Muscle of back (tissue), 13 donors: ENCODE measurements at places on chromosomes 5 and 9.
A peak's percentile ranks its signal among the peaks of the same experiment; 100 is the strongest.

- DNase-seq = no peak
These were observed at the start of gene C9orf72 for GRCh38 chr9:27572918-27573633. Gene C9orf72 (minus strand): TSS chr9:27573481. CDS start chr9:27567120, 6,361 bp downstream.

DNA sequence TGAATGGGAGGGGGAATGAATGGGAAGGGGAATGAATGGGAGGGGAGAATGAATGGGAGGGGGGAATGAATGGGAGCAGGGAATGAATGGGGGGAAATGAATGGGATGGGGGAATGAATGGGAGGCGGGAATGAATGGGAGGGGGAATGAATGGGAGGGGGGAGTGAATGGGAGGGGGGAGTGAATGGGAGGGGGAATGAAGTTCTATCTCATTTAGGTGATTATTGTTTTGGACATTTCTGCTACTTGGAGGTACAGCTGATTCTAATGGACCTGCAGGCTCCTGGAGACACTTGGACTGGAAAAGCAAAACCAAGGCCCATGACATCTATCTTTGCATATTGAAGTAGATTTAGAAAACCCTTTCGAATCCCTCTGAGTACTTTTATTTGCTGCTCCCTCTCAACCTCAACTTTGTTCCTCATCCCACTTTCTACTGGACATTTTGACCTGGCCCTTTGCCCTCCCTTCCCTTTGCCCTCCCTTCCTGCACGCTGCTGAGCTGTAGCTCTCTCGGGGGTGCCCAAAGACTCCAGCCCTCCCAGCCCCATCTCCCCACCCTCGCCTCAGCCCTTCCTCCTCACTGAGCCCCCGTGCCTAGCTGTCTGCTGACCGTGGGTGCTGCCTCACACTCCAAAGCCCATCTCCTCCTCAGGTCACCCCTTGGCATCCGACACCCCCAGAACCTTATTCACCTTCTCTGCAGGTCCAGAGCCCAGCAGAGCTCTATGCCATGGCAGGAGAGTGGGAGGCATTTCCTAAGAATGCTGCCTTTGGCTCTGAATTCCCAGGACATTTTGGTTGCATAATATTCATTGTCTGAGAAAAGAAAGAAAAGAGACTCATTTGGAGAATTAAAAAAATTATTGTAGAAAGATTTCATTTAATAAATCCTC lies 19.9 kb upstream of the LPCAT1 start:
- no peak for DNase-seq

DNA sequence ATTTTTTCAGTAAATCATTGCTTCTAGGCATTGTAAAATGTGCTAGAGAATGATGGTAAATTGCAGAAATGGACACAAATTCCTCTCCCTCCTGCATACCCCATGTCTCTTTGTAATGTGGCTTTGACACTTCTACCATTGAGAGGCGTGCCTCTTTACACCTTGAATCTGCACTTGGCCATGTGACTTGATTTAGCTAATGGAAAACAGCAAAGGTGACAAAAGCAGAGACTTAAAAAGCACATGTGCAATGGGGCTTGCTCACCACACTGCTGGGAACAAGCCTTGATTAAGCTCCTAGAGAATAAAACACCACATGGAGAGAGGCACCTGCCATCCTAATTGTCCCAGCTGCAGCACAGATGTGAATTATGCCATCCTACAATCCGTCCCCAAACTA lies 69.9 kb upstream of the NAA35 start:
- no peak for DNase-seq

- no peak for DNase-seq
These were observed 19.7 kb upstream of the SLC6A19 start for GRCh38 chr5:1181451-1182359.

GRCh38 chr5:15215056-15215455 lies 284.9 kb upstream of the FBXL7 start:
- DNase-seq = no peak

DNA sequence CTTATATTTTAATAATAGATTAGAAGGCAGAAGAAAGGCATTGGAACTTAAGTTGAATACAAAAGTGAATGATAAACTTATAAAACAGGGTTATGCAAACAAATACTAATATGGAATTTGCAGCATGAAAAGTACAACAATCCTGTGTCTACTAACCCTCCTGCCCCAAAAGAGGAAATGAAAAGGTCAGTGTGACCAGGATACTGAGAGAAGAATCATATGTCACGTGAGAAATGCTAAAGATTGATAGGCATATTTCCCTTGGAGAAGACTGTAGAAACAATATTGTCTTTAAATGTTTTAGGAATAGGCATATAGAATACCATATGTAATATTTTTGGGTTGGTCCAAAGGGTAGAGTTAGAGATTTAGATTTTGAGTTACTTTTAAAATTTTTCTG lies 3.8 kb downstream of the WDR36 start:
- no peak for DNase-seq

- no peak for DNase-seq
These were observed 153.1 kb downstream of the DROSHA start for GRCh38 chr5:31378838-31379237.

GRCh38 chr9:126377536-126377935 lies 50.9 kb downstream of the MVB12B start:
- no peak for DNase-seq

DNA sequence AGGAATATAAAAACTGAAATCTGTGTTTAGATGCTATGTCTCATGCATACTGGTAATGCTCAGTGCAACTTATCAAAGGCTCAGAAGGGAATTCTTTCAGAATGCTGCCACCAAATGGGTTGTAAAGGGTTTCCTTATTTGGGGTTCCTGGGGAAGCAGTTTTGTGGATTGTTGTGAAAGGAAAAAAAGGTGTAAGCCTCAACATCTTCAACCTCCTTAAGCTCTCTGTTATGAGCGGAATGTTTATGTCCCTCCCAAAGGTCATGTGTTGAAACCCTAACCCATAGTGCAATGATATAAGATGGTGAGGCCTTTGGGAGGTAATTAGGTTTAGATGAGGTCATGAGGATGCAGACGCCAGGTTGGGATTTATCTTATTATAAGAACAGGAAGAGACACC lies 41.6 kb downstream of the GNA14 start:
- DNase-seq = no peak

DNA sequence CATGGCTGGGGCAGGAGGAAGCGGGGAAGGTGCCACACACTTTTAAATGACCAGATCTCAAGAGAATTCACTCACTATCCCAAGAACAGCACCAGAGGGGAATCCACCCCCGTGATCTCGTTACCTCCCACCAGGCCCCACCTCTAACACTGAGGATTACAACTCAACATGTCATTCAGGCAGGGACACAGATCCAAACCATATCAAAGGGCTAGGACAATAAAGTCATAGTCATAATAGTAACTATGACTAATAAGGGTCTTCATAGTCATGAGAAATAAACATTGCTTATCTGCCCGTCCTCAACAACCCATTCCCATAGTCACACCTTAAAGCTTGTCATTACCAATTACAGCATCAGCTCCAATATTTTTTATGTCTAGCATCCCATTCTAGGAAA lies 65.3 kb upstream of the SMC2 start:
- DNase-seq = no peak

GRCh38 chr9:75699017-75699416 lies 191.5 kb upstream of the PCSK5 start:
- DNase-seq = no peak

- no peak for DNase-seq
These were observed 30.0 kb upstream of the ARL14EPL start for GRCh38 chr5:116002116-116002906.

- no peak for DNase-seq
These were observed 31.4 kb downstream of the ACTBL2 start for GRCh38 chr5:57450991-57451876.

GRCh38 chr9:19231126-19231903 lies 822 bp downstream of the DENND4C start:
- peak; percentile 25 for DNase-seq

- DNase-seq = no peak
These were observed 166.5 kb upstream of the PHYKPL start for GRCh38 chr5:178398901-178399700.

DNA sequence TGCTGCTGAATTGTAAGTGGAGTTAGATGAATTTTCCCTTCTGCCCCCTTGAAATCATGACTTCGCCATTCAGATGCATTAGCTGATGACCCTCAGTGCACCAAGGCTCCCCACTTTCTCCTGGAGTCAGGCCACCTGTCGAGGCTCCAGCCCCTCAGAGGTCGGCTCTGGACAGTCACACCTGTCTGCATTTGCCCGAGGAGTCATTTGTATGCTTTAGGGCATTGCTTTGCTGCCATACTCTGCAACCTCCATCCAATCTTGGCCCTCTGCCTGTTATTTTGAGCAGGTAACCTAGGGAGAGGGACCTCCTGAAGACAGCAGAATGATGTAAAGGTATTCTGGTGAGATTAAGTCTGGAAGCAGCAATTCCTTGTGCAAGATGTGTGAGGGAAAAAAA lies 144.8 kb downstream of the MACROH2A1 start:
- no peak for DNase-seq

DNA sequence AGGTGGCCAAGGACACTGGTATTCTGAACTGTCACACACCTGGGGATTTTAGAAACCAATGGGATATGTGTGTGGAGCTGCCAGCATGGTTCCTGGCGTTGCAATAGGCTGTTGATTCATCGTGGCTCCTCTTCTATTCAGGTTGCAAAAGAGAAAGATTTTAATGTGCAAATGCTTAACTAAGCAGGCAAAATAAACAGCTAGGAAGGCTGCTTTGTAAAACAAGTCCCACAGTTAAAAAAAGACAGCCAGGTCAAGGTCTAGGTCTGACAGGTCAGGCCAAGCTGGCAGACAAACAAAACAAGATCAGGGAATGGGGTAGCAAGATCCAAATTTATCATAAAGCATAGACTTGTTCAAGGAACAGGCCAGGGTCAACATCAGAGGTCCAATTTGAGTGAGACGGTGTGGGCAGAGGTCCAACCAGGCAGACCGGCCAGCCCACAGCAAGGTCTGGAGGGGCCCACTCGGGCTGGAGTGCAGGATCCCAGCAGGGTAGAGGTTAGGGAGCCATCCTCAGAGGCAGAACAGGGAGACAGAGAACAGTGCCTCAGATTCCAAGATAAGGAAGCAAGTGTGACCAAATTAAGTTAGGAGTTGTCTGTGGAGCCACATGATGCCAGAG lies 45.6 kb downstream of the SUB1 start:
- DNase-seq = no peak

DNA sequence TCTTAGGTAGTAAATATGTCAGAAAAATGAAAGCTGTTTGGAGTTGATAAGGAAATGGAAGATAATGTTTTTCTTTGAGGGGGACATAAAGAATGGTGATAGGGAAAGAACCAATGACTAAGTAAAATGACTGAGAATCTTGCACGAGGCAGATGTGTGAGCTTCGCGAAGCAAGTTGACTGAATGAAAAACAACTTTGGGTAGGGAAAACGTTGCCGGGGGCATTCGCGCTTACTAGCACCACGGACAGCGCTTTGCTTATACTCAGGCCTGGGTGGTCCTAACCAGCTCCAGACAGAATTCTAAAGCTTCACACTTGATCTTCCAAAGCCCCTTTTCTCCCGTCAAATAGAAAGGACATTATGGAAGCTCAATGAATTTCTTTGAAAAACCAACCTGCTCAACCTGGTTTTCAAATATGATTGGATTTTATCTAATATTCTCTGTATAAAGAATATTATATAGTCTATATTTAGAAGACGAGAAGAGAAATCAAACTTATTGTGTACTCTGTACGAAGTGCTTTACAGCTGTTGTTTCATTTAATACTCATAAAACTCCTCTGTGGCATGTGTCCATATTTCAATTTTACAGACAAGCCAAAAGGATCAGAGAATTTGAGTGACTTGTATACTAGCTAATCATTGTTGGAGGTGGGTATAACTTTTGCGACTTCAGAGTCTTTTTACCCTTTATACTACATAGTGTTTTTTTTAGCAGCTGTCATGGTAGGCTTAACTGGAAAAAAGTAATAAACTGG lies 1.9 kb upstream of the CDKN2B start:
- DNase-seq = peak; percentile 72

GRCh38 chr9:71571186-71571585 lies 197.1 kb downstream of the CEMIP2 start:
- DNase-seq = no peak

- DNase-seq = no peak
These were observed 66.4 kb upstream of the ZNF608 start for GRCh38 chr5:124812771-124813358.

GRCh38 chr5:144173766-144174165 lies 3.1 kb downstream of the KCTD16 start:
- no peak for DNase-seq

DNA sequence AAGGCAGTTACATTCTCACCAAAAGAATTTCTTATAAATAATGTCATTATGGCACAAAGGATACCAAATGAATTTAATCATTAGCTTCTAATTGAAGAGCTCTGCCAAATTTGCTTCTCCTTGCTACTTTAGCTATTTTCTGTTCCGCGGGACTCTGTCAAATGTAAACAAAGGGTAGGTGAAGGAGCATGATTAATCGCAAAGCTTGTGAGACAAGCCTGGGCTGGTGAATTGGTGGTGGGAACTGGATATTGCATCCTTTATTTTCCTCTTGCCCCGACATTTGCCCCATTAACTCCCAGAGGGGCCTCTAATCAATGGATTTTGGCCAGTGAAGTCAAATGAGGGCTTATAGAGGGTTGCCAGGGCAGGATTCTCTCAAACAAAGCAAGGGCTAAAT lies 234.2 kb upstream of the RFX3 start:
- no peak for DNase-seq

DNA sequence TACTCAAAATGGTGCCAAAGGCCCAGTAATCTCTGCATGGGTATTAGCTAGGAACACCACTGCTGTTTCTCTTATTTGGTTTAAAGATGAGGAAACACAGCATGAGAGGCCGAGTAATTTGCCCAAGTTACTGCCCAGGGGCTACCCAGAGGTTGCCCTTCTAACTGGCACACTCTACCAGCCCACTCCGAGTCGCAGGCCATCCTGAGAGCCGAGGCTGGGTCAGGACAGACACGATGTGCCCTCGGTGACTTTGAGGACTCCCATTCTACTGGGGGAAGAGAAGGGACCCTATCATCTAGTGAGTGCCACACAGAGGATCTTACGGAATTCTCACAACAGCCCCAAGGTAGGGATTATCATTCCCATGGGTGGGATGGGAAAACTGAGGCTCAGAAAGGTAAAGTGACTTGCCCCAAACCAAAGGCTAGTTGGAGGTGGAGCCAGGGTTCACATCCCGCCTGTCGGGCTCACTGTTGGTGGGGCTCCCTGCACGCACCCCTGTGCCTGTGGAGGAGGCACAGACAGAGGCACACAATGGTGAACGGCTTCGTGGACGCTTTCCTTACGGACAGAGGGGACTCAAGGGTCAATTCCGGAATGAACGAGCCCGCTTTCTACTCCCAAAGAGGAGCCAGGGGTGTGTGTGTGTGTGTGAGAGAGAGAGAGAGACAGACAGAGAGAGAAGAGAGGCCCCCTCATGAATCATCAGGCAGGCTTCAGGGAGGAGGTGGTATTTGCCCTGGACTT lies 225.0 kb downstream of the MELK start:
- DNase-seq = no peak

- no peak for DNase-seq
These were observed 4.6 kb downstream of the UNC5A start for GRCh38 chr5:176814836-176815438.

DNA sequence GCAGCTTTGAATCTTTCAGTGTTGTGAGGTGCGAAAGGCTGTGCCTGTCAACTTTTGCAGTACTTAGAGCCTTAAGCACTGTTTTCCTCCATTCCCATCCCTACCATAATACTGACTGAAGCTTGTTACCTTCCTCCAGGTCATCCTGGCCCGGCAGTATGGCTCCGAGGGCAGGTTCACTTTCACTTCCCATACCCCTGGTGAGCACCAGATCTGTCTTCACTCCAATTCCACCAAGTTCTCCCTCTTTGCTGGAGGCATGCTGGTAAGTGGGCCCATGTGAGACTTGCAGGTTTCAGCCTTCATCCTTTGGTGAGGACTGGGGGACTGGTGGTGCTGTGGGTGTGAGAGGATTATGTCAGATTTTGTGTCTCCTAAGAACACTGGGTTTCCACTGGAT lies 1.5 kb downstream of the TMED9 start:
- DNase-seq = no peak

GRCh38 chr9:124278054-124278540 lies 20.3 kb downstream of the NEK6 start:
- DNase-seq = no peak
